ENCODE measurements at places on chromosomes 7 and 10. TPM values are rescaled to one million over a fixed set of nuclear protein-coding genes. Genes with fewer than 3 reads are reported as not detected.

The HOXA5 gene
- 8.8 TPM for total RNA-seq

The GALNT17 gene
- 3.5 TPM for total RNA-seq

The GJD4 gene
- total RNA-seq: 13.9 TPM

The ELN gene
- total RNA-seq: 16.6 TPM

The PTPRN2 gene
- 0.24 TPM for total RNA-seq

The CLDN3 gene
- not detected for total RNA-seq

The AOAH gene
- total RNA-seq: not detected

The RHOBTB1 gene
- total RNA-seq: 29.6 TPM

The FAM221A gene
- 2.9 TPM for total RNA-seq

The CC2D2B gene
- total RNA-seq: 0.35 TPM

The PNLIPRP1 gene
- total RNA-seq: not detected

The STK31 gene
- 0.05 TPM for total RNA-seq

The NPTX2 gene
- total RNA-seq: 121 TPM

The KLF14 gene
- not detected for total RNA-seq

The SORCS3 gene
- not detected for total RNA-seq

The PDZD8 gene
- 24.0 TPM for total RNA-seq

The ITPRIP gene
- 4.4 TPM for total RNA-seq

The CRYGN gene
- 0.16 TPM for total RNA-seq

The UCMA gene
- total RNA-seq: not detected

The MEST gene
- total RNA-seq: 151 TPM

The DNAH11 gene
- 0.05 TPM for total RNA-seq

The CCDC186 gene
- total RNA-seq: 35.0 TPM

The FAM13C gene
- total RNA-seq: 58.0 TPM

The VSTM4 gene
- total RNA-seq: 25.2 TPM

The SORCS1 gene
- total RNA-seq: not detected

The PPP1R3A gene
- total RNA-seq: 6.9 TPM

The MOGAT3 gene
- not detected for total RNA-seq

The FXYD4 gene
- 6.1 TPM for total RNA-seq

The CPVL gene
- 0.62 TPM for total RNA-seq

The PLCE1 gene
- total RNA-seq: 19.9 TPM

The CRTAC1 gene
- total RNA-seq: not detected

The ADIRF gene
- 0.57 TPM for total RNA-seq

The BEND7 gene
- 11.2 TPM for total RNA-seq

The TLX1 gene
- not detected for total RNA-seq

The COBL gene
- total RNA-seq: 52.6 TPM

The STOX1 gene
- total RNA-seq: 0.99 TPM

The CAPZA2 gene
- 283 TPM for total RNA-seq

The KCP gene
- 0.19 TPM for total RNA-seq

The PIP gene
- total RNA-seq: not detected

The TMEM72 gene
- total RNA-seq: 0.96 TPM

The GDF10 gene
- not detected for total RNA-seq

The HOXA9 gene
- 9.1 TPM for total RNA-seq

The INMT gene
- total RNA-seq: 5.4 TPM

The TSPAN14 gene
- 79.8 TPM for total RNA-seq

The CCDC126 gene
- 18.3 TPM for total RNA-seq

The SPDYE1 gene
- not detected for total RNA-seq

The FLNC gene
- total RNA-seq: 703 TPM

The ZCCHC24 gene
- total RNA-seq: 14.1 TPM

The OR6V1 gene
- not detected for total RNA-seq

The TCAF2 gene
- 6.7 TPM for total RNA-seq

The WASHC2C gene
- total RNA-seq: 42.7 TPM

The CDC14C gene
- not detected for total RNA-seq

The SAMD9L gene
- 25.0 TPM for total RNA-seq

The FRAT1 gene
- 1.3 TPM for total RNA-seq

The CLDN15 gene
- 3.8 TPM for total RNA-seq

The PCLO gene
- total RNA-seq: 1.4 TPM
